ENCODE measurements at places on chromosomes 16 and 17.

- DNase-seq: no peak
These were observed 69.8 kb upstream of the IRX3 start for GRCh38 chr16:54356391-54356790.

DNA sequence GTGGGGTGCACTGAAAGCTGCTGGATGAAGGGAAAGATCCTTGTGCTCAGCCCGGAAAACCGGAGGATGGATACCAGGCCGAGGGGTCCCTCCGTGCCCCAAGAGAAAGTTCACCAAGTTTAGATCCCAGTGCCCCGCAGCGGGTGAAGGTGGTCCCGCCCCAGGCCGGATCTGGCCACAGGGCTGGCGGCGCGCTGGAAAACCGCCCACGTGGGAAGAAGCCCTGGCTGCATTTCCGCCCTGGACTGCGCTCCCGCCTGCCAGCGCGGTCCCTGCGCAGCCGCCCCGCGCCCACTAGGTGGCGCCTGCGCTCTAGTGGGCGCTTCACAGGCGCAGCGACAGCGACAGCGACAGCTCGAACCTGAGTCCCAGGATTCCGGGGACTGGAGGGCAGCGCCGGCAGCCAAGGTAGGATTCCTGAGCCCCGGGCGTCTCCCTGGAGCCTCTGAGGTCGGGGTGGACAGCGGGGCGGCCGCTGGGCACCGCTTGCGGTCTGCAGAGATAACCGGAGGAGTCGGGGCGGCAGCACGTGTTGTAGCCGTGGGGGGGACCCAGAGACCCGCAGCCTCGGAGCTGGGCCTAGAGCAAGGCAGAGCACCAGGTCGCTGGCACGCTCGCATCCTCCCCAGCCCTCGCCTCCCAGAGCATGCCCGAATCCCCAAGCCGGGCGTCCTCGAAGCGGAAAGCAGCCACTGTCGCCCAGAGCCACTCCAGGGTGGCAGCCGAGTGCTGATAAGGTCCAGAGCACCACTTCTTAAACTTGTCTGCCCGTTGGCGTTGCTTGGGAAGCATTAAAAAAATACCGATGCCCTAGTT is at the start of gene CHD9:
CHD9 (plus strand) TSS at position 322 of the 816 bp plus-strand sequence. CDS start 101,099 bp downstream, outside the sequence.
- peak; percentile 85 for DNase-seq

DNA sequence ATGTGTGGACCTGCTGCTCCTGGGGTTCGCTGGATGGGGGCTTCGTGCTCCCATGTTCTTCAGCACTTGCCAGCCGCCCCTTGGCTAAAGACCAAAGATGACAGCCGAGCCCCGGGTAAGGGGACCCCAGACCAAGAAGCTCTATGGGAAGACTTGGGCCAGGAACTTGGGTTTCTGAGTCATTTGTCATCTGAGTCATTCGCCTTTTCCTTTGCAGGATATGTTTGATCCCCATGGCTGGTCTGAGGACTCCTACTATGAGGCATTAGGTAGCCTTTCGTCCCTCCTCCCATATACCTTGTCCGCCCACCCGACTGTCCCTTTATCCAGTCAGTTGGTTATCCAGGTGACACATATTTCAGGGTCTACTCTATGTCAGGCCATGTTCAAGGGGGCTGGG is 17.7 kb upstream of the ITGB4 start:
- no peak for DNase-seq

- DNase-seq: no peak
These were observed 27.1 kb downstream of the TMEM235 start for GRCh38 chr17:78258323-78259191.

DNA sequence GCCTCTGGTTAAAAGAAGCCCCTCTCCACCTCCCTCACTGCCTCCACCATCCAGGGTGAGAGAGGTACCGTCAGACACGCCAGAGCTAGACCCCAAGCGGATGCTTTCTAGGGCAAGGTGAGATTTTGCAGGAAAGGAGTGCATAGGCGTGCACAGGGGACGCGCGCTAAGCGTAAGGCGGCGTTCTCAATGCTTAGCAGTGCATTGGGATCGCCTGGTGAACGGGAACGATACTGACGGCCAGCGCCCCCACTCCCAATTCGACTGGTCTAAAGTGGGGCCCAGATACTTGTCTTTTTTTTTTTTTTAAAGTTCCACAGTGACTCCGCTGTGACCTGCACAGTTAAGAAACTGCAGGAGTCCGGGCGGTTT is 57.9 kb upstream of the CREBBP start:
- no peak for DNase-seq

GRCh38 chr17:17782523-17783115 is 54.2 kb downstream of the SREBF1 start:
- DNase-seq: peak; percentile 81

DNA sequence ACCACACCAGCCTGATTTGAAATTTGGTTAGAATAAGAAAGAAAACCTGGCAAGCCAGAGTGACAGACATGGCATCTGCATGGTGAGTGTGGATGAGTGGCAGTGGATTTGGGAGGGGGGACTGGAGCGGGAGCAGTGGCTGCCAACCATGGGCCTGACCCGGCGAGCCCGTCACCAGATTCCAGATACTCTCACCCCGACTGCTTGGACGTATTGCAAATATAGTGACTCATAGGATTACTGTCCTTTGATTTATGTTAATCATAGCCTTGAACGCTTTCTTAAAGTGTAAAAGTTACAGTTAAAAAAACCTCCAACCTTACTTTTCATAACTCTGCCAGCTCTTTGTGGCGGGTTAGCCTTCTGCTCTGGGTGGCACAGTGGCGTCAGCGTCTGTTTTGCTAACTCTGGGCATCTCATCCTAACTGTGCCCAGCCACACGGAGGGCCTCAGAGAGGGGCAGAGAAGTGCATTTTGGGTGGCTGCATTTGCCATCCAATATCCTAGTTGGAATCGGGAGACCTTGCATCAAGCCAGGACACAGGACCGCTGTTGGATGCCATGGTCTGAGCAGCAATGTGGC is 26.8 kb upstream of the FOXK2 start:
- DNase-seq: no peak

DNA sequence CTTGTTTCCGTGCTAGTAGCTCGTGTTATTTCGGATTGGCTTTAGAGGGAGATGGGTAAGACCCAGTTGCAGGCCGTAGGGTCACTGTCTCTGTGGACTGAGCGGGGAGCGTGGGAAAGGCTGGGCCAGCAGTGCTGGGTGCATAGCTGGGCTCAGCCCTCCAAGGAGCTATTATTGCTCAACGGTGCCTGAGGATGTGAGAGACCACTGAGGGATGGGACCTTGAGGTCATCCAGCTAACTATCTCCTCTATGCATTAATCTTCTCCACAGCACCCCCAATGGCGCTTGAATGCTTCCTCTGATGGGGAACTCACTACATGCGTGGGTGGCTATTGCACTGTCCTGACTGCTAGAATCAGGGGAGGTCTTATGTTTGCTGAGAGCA is 126.1 kb upstream of the FOXF1 start:
- DNase-seq: no peak

GRCh38 chr17:81684442-81684911 is 666 bp downstream of the HGS start:
- no peak for DNase-seq

DNA sequence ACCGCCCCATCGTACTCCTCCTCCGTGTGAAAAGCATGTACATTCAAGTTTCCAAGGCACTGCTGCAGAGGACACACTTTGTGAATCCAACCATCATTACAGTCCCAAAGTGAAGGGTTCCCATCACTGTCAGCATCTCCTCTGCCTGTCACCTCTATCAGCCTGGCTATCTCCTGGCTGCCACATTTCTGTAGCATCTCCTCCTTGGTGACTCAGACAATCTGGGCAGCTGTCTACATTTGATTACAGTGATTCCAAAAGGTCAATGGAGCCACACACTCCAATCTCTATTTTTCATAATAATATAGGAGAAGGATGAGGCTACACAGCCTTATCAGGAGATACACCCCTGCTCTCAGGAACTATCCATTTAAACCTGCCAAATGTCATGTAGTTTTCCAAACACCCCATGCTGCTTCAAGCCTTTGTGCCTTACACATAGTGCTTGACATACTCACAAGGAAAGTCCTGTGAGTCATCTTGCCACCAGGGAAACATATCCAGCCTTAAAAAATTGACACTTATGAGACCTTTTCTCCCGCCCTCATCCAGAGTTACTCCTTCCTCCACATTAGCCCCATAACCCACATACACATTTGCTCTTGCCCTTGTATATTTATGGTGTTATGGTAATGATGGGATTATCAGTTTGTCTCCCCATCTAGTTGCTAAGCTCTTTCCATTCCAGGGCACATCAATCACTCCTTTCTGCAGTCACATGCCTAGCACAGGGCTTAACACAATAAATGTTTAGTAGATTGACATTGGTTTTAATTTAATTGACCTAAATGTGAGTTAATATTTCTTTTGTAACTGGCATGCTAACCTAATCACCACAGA is 250.1 kb upstream of the CDH5 start:
- no peak for DNase-seq

DNA sequence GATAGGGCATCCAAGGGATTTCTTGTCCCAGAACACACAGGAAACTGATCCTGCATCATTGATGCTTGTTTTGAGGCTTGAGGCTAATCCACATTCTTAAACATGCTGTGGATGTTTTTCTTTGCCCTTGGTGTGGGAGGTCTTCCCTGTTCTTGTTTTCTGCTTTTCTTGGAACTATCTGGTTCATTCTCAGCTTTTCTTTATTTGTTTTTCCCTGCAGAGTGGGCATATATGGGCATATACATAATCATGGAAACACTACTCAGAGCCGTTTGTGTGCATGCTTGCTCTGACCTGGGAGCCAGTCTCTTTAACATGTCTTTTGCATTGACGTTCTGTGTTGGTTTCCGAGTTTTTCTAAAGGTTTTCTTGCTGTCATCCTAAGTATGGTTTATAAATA is 300.0 kb downstream of the SNX29 start:
- no peak for DNase-seq

GRCh38 chr16:85800321-85800669 is 800 bp downstream of the COX4I1 start:
- DNase-seq: no peak

- DNase-seq: no peak
These were observed 41.3 kb downstream of the GAS7 start for GRCh38 chr17:10156948-10157607.

GRCh38 chr17:45374501-45374900 is 57.7 kb upstream of the MAP3K14 start:
- DNase-seq: no peak
